ENCODE measurements at places on chromosomes 13 and 19.

DNA sequence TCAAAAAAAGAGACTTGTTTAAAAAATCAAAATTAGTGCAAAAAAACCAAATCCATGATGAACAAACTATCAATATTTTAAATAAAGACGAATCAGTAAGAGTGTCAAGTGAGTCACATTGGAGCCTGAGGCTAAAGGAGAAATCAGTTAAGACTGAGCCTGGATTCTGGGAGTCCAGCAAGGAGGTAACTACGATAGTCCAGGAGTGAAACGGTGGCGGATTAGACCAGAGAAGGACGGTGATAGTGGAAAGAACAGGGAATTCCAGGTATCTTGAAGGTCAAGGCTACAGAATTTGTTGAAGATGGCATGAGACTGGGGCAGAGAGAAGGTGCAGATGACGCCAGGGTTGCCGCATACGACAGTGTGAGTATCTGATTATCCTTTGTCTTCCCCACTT is 7.0 kb upstream of the NPAS1 start:
- no peak for DNase-seq

DNA sequence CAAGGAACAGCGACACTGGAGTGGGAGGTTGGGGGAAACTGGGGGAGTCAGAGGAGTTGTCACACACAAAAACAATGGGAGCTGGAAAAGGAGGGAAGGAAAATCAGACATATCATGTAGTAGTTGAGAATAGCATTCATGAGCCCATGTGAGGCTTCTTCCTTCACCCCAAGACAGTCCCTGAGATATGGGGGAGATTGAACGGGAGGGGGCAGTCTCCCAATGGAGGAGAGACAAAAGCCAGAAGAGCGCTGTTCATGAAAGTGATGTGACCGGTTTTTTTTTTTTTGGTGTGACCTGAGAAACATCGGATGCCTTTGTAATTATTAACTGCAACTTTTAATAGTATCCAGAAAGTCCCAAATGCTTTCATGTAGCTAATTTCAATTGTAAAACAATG is 631.8 kb upstream of the KLF12 start:
- DNase-seq, result no peak

DNA sequence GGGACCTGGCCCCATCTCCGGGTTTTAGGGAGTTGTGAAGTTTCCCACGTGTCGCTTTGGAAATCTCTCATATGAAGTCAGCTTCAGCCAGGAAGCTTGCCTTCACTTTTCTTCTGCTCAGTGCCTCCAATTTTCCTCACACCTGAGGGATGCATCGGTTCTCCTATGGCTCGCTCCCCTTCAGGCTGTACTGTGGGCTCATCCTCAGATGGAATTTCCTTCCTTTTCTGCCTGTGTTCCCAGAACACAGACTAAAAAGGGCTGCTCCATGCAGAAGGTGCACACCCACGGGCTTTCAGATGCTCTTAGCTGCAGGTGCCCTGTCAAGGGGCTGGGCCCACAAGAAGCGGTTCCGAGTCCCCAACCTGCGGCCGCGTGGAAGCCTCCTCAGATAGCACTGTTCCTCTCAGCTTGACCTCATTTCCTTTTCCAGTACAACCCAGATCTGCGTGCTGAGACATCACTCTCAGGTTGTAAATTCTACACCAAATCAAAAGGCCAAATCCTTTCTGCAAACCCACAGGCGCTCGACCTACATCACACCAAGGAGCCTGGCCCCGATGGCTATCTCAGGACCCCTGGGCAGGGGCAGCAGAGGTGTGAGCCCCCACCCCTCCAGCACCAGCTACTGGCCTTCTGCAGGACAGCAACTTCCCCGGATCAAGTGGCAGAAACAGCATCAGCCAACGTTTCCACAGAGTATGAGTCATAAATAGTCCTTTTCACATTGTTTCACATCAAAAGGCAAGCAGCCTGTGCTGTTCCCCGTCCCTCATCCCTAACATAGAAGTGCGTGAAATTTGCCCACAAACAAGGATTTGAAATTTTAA is 275.9 kb downstream of the ZNF536 start:
- no peak for DNase-seq

GRCh38 chr13:20121159-20121525 is 39.7 kb downstream of the GJA3 start:
- DNase-seq, result peak; percentile 67

- DNase-seq, result peak; percentile 49
Measured at GRCh38 chr19:2477732-2478191, 1.8 kb downstream of the GADD45B start.

- DNase-seq, result peak; percentile 45
Measured at GRCh38 chr19:8615813-8616596, 5.5 kb upstream of the ADAMTS10 start.

- no peak for DNase-seq
Measured at GRCh38 chr19:55645512-55645881, 2.0 kb downstream of the ZNF581 start.

- peak; percentile 30 for DNase-seq
Measured at GRCh38 chr19:17209126-17210036, 5.8 kb upstream of the USE1 start.

DNA sequence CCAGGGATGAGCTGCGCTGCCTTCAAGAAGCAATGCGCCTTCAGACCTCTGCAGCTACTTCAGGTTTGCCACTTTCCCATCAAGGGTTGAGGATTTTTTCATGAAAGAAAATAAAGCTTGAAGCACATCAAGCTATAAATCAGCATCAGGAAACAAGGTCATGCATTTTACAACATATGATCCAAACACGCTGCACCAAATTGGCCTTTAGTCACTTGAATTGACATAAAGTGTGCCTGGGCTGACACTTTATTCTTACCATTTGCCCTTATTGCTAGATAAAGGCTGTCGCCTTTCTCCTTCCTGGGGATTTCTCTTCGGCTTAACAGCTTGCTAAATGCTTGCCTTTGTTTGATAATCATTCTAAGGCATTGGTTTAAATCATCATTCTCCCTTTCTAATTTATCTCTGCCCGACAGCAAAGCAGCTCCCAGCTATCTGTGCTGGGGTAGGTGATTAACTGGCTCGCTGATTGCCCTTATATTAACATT is 87.7 kb downstream of the LHFPL6 start:
- no peak for DNase-seq

GRCh38 chr13:103931885-103932284 is 865.7 kb upstream of the SLC10A2 start:
- DNase-seq, result no peak

GRCh38 chr13:96544957-96545356 is 449.3 kb downstream of the OXGR1 start:
- no peak for DNase-seq

DNA sequence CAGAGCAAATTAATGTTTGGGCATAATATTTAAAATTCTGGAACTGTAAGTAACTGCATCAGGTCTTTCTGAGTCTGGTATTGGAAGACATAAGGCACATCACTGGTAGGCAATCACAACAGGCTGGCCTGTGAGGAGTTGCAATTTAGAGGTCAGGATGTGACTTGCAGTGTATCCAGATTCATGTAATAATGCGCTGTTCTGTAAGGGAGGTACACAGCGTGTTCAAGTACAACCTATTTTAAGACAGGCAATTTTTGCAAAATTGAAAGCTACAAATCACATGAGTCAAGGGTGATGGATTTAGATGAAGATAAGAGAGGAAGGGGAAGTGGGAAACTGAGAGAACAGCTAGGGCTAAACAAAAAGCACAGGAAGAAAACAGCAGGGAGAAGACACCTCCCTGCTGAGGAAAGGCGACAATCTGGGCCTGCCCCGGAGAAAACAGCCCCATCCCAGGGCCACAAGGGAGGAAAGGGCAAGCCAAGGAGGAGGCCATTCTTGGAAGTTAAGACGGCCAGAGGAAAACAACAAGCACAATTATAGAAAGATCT is 138.1 kb downstream of the LACC1 start:
- DNase-seq, result no peak

DNA sequence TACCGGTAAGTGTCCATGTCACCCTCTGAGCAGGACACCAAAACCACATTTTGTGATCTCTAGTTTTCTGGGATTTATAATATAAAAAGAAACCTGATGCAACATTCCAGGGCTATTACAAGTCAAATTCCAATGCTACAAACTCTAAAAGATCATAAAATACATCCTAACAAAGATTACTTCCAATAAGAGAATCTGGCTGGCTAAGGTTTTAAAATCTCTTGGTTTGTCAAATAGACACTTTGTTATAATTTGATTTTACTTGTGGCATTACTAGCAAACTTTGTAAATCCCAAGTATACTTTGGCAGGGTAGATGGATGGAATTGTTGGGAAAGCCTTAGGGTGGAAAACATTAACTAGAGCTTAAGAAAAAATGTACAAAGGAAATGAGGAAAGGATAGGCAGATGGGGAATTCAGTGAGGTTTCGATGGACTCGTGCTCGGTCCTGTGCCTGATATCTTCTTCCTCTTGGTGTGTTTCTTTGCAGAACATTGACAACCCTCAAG is 74.0 kb upstream of the POMP start:
- no peak for DNase-seq

DNA sequence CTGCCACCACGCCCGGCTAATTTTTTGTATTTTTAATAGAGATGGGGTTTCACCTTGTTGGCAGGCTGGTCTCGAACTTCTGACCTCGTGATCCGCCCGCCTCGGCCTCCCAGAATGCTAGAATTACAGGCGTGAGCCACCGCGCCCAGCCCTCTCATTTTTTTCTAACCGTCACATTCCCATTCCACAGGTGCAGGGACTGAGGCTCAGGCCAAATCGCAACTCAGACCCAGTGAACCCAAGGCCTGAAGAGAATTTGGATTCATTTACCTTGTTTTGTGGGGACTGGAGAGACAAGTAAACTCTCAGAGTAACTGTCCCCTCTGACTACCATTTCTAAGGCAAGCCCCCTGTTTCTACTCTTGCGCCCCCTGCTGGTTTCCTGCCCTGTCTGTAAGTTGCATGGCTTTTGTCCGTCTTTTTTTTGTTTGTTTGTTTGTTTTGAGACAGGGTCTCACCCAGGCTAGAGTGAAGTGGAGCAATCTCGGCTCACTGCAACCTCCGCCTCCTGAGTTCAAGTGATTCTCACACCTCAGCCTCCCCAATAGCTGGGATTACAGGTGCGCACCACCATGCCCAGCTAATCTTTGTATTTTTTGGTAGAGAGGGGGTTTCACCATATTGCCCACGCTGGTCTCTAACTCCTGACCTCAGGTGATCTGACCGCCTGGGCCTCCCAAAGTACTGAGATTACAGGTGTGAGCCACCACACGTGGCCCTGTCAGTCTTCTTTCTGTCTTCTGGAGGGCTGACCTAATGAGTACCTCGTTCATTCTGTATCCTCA is 2.3 kb upstream of the STRN4 start:
- peak; percentile 69 for DNase-seq

GRCh38 chr13:110123041-110123809 is 183.7 kb downstream of the COL4A1 start:
- DNase-seq, result no peak

- DNase-seq, result no peak
Measured at GRCh38 chr13:39461685-39462266, 141.2 kb downstream of the LHFPL6 start.

DNA sequence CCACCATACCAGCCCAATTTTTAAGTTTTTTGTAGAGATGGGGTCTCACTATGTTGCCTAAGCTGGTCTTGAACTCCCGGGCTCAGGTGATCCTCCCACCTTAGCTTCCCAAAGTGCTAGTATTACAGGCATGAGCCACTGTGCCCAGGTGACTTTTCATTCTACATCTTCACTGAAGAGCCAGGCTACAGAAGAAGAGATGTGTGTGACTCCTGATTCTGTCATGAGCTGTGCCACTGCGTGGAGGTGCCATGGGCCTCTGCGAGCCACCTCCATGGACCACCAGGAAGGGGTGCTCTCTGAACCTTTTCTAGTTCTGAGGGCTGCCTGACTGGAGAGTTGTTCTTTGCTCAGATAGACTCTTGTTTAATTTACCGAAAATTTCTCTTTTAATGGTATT is 56.6 kb upstream of the RANBP3 start:
- no peak for DNase-seq

DNA sequence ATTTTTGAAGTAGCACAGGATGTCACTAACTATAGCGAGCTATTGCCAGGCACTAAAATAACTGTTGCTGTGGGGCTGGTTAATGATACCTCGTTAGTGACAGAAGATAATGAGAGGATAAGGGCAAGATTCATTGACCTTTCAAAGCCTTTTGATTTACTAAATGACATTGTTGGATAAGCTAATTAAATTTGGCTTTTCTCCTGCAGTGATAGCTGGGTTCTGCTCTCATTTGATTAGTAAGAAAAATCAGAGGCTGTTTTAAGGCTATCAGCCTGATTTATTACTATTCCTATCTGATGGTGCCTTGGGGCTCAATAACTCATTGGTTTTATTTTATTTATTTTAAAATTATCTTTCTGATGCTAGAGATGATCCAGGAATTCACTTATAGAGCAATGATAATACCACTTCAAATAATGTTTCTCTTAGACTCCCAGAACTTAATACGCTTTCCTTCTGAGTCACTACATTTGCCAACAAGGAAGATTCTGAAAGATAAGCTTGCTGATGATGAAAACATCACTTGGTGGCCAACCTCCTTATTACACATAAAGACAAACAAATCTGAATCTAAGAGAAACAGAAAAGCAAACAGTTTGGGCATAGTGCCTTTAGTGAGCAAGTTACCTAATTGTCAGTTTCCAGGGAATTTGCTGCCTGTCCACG is 501.3 kb upstream of the ARGLU1 start:
- no peak for DNase-seq

DNA sequence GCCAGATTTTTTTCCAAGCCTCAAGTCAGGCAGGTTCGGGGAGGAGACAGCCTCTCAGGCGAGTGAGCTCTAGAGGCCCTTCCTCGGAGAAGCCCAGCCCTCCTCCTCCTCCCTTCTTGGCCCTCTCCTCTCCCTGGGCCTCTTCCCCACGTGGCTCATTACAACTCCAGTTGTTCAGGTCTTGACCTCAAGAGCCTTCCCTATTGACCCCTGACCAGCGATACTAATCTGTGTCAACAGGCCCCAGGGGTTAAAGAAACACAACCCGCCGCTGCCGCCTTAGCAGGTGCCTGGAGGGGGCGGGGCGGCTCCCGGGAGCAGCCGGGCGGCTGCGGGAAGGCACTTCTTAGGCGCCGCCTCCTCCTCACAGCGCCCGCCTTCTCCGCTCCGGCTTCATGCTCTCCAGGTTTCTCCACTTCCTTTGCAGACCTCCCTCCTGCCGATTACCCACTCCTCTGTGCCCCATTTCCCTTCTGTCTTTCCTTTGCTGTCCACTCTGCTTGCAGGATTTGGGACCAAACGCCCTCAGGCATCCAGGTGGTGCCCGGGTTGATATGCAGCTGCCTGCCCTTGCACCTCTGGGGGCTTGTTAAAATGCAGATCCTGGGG is 51.0 kb downstream of the LYL1 start:
- DNase-seq, result peak; percentile 92

DNA sequence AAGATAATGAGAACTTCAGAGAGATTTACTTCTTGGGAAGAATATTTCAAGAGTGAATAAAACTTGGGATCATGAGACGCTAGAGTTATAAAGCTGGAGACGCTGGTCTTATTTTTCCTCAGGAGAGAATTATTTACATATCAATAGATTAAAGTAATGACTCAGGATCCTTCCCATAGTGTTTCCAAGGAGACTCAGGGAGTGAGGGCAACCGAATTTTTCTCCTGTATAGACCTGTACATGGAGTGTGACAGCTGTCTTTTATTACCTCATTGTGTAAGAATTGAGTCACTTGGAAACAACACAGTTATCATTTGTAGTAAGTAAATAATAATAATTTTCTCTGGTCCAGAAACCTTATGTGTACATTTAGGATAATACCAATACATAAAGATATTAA is 1905.5 kb downstream of the OLFM4 start:
- DNase-seq, result no peak
